Ureter (tissue), 1 donor: ENCODE measurements at places on chromosomes 1 and 21. TPM values are rescaled to one million over a fixed set of nuclear protein-coding genes. Genes with fewer than 3 reads are reported as not detected.

The BCL2L15 gene
- total RNA-seq = 8.0 TPM

The MROH7 gene
- total RNA-seq = 25.2 TPM

The UBASH3A gene
- total RNA-seq = 1.4 TPM

The SPRR1B gene
- total RNA-seq = 0.91 TPM

The DDAH1 gene
- total RNA-seq = 51.2 TPM

DNA sequence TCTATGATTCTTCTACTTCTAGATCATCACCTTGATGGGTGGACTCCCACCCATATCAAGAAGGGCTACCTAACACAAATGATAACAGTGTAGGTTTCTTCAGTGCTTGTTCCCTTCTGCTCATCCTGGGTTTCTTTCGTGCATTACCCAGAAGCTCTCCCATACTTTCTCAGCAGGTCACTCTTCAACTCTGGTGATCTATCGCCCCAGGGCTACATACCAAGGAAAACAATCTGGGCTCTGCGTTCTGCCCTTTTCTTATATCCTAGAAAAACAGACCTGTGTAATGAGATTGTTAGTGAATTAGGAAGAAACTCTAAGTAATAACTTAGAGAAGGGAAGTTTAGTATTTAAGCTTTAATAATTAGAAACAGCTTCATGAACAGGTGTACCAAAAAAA lies 370.6 kb upstream of the SPAG17 start:
- no peak for DNase-seq

DNA sequence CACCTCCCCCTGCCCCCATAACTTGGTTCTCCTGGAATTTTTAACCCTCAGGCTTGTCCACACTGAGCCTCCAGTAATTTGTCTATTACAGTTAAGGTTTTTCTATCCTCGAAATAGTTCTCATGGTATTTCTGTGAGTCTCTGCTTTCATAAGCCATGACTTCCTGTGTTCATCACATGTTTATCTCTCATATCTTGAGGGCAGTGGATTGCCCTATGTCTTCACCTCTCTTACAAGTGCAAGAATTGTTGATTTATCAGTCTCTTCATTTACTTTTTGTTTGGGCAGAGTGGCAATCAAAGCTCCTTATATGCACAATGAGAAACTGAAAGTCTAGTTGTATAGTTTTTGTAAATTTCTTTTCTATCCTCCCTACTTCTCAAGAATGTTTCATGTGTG lies 328.4 kb downstream of the PLA2G4A start:
- DNase-seq = no peak

DNA sequence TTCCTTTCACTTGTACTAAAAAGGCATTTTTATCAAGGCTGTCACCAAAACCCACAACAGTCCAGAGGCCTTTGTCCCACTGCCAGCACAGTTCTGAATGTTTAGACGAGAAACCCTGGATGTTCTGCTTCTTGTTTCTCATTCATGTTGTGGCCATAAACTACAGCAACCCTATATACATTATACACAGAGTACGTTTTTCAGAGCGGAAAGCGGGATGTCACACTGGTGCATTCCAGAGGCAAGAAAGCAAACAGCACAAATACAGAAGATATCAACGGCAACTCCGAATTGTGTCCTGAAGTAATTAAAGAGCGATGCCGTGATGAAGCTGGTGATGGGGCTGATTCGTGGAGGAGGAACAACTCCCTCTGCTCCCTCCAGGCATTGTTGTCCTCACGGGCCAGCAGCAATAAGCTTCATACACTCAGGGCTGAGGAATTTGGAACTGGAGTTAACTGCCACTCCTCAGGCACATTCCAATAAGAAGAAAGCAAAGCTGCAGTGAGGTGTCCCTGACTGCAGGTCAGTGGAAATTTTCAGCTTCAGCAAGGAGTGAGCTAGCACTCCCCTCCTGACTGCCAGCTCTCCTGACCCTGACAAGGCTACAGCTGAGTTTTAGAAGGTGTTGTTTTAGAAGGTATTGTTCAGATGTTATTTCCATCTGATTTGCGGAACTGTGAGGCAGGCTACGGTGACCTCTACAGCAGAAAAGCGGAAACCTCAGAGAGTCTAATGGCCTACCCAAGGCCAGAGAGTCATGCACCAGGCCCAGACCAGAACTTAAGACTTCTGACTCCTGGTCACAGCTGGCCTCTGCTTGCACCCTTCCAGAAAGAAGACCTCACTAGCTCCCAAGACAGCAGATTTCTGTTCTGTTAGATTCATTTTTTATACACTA lies 149.0 kb downstream of the TGFBR3 start:
- DNase-seq = peak; percentile 55

DNA sequence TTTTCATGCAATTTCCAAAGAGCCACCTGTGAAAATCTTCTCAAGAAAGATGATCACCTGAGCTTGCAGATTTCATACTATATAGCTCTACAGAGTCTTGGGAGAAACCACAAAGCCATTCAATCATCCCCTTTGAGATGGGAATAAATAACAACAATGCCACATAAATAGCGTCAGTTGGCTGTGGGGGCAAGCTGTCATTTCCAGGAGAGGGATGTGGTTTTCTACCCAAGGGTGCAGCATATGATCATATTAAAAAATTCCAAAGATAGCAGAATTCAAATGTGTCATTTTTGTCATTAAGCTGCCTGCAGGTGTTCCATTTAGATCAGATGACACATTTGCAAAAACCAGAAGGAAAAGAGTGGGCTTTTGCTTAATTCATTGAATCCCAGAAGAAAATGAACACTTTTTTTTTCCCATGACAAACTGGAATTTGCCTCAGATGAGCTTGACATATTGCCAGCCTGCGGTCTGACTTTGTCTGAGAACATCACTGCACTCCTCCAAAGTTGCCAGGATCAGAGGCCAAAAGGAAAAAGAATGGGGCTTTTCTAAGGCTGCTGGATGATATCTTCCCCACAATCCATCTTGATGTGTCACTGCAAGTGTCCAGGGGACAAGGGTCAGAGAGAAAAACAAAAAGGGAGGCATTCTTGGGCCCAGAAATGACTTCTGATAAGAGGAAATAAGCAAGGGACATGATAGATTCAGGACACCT lies 314.1 kb upstream of the USP25 start:
- DNase-seq = no peak

DNA sequence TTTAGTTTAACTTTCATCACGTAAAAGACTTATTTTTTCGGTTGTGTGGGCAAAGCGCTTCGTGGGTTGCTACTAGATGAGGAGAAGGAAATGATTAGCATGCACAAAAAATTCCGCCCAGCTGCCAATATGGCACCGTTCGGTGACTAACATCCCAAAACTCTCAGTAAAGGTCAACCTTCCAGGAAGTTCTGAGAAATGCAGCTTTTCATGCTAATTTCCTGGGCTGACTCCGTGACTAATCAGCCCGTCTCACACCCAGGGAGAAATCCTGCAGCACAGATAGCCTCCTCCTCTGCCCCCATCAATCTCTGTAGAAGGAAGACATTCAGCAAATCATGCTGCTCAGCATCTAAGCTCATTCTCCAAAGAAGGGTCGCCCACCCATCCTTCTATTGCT lies 34.1 kb downstream of the TMCO4 start:
- peak; percentile 70 for DNase-seq

GRCh38 chr1:64623750-64624191 lies 121.1 kb upstream of the RAVER2 start:
- DNase-seq = no peak

- DNase-seq = peak; percentile 65
These were observed 229.6 kb upstream of the JUN start for GRCh38 chr1:59013276-59013927.

DNA sequence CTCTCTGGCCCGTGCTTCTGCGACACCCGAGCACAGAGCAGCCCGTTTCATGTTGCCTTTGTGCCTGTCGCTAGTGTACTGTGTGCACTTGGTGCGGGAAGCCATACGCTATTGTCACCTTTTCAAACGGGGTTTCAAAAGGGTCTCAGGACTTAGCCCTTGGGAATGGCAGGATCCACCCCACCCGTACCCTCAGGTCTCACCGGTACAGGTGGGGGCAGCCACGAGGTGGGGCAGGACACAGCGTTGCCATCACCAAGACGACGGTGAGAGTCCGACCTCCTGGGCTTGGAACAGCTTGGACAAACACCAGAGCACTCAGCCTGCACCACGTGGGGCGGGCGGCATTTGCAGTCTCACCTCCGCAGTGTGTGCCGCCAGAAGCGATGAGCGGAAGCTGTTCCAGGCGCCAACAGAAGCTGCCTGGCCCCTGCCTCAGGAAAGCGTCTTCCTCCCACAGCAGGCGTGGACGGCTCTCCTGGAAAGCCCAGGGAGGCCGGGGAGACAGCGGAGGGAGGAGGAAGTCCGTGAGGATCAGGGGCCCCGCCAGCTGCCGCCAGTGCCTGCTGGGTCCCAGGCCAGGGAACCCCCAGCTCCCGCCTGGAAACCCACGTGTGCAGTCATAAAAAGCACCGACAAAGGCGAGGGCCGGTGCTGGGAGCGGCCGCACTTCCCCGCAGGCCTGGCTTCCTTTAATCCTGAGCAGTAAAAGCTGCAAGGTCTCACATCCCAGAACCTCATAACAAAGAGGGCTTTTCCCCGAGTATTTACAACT lies 131.3 kb upstream of the ARHGEF16 start:
- no peak for DNase-seq

- no peak for DNase-seq
These were observed 451.1 kb downstream of the RWDD3 start for GRCh38 chr1:95685081-95685480.

GRCh38 chr1:194517567-194517966 lies 1331.2 kb upstream of the B3GALT2 start:
- DNase-seq = no peak

DNA sequence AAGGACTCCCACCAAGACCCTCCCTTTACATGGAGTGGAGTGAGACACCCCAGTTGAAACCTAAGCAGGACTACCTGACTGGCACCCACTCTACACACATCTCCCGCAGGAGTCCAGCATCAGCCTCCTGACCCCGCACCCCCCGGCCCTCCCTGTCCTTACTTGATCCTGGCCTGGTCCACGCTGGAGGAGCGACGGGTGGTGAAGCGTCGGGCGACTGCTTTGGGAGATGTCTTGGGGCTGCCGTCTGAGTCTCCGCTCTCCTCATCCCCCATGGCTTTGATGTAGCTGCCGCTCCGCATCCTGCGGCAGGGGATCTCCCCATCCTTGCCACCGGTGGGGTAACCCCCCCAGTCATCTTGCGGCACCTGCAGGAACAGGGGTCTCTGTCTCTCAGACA lies 29.5 kb downstream of the DLGAP3 start:
- DNase-seq = no peak

DNA sequence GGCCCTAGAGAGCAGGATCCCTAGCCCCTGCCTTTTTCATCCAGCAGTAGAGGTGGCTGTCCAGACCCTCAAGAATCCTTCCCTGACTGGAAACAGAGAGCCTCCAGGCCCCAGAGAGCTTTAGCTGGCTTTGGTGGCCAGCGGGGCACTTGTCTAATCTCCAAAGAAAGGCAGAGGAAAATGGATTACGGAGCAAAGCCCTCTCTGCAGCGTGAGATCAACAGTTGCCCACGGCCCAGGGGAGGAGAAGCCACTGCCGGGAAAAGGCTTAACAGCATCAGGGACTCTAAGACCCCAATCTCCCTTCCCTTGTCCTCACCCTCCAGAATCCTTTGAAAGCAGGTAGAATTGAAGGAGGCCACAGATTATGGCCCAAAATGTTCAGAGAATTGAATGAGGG lies 35.8 kb upstream of the GRIK3 start:
- no peak for DNase-seq

GRCh38 chr1:36154765-36155407 lies 1.1 kb upstream of the MAP7D1 start:
- peak; percentile 66 for DNase-seq

DNA sequence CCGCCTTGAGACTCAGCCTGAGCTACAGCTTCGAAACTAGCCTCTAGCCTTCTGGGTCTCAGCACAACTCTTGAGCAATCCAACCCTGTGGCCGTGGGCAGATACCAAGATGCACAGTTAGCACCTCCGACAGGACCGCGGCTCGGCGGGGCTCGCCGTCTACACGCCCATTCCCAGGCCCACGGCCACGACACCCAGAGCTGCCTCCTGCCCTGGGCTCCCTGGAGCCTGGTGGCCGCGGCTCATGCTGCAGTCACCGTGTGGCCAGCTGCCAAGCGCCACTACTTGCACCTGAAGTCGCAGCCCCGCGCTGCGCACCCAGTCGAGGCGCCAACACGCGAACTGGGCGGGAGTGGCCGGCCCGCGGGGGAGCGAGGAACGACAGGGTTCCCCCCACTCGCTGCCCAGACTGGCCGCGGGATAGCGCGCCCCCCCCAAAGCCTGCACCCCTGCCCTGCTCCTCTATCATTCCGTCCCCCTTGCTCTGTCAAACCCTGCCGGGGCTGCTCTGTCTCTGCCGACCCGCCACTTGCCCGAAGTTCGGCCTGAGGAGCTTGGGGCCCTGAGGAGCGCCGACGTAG lies 729 bp upstream of the CDCA8 start:
- DNase-seq = peak; percentile 53

- DNase-seq = no peak
These were observed 89.4 kb downstream of the TBX15 start for GRCh38 chr1:118898712-118899111.
